CD4-positive, alpha-beta T cell treated with Interleukin-4 for 1 hour (primary cell): ENCODE measurements at places on chromosomes 2 and 18.

DNA sequence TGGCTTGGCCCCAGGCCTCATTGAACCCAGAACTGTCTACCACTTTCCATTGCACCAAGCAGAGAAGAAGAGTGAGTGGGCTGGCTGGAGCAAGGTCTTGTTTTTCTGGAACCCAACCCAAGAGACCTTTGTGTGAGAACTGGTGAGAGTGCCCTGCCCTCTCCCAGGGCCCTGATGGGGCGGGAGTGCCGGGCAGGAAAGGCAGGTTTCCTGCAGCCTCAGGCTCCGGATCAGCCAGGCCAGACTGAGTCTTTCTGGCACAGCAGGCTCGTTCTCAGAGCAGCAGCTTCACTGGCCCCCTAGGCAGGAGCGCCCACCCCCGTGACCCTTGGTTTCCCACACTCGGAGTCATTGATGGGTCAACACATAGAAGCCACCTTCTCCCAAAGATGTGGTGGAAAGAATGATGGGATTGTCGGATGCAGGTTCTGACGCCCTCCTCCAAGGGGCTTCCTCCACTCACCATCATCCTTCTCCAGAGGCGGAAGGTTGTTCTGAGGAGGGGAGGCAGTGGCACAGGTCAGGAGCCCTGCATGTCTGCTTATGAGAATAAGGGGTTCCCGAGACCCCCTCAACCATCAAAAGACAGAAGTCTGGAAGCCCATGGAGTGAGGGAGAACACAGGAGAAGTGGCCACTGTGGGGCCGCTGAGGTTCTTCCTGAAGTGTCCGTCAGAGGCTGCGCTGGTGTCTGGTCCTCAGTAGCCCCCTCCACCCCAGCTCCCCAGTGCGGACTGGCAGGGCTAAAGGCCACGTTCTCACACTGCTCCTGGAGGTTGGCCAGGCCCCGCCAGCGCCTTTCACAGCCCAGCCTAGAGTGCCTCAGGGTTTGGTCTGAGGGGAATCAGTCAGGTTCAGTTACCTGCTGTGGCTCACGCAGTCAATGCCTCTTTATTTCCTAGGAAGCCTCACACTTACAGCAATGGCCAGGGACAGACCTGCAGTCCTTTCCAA lies 62.8 kb upstream of the LAPTM4A start:
- DNase-seq, result no peak

GRCh38 chr2:152544638-152545037 lies 172.6 kb downstream of the PRPF40A start:
- no peak for DNase-seq

GRCh38 chr2:47849368-47849767 lies 56.9 kb downstream of the FBXO11 start:
- DNase-seq, result no peak

- no peak for DNase-seq
These were observed 23.1 kb downstream of the ST3GAL5 start for GRCh38 chr2:85865539-85866164.

DNA sequence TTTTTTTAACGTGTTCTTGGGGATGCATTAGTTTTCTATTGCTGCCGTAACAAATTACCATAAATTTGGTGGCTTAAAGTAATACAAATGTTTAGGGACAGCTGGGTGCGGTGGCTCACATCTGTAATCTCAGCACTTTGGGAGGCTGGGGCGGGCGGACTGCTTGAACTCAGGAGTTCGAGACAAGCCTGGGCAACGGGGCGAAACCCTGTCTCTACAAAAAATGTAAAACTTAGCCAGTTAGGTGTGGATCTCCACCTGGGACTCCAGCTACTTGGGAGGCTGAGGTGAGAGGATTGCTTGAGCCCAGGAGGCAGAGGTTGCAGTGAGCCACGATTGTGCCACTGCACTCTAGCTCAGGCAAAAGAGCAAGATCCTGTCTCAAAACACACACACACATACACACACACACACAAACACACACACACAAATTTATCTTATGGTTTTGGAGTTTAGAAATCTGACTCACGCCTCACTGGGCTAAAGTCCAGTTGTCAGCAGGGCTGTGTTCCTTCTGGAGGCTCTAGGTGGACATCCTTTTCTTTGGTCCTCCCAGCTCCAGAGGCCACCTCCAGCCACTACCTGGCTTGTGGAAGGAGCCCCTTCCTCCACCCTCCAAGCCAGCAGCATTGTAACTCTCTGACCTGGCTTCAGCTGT lies 76.1 kb downstream of the SEPTIN10 start:
- DNase-seq, result no peak

GRCh38 chr2:222445227-222445626 lies 20.9 kb downstream of the SGPP2 start:
- no peak for DNase-seq
